ENCODE measurements at places on chromosomes 1 and 21.

DNA sequence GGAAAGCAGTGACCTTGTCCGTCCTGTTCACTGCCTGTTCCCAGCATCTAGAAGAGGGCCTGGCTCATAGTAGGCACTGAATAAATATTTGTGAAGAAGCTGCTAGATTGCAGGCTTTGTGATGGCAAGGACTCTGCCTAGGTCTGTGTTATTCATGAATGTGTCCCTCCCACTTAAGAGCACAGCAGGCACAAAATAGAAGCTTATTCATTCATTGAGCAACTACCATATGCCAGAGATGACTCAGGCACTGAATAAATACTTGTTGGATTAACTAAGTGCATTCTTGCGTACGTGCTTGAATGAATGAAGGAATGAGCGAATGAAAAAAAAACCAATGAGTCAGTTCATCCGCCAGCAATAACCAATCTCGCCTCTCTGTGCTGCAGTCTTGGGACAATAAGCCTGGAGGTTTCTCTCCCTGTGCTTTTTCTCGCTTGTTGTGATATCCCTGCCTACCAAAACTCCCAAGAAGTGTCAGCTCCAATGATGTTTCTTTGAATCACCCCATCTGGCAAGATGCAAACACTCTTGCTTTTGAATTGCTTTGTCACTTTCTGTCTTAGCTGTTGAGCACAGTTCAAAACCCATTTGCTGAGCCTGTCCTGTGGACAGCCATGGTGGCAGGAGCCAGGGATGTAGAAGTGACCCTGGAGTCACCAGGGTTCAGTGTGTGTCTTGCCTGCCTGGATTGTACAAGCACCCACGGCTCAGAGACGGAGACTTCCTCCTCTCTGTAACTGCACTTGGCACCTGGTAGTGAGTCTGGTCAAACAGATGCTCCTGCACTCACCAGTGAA lies 143.9 kb downstream of the KAZN start:
- DNase-seq, result no peak

- DNase-seq, result no peak
Observed at GRCh38 chr1:27869719-27870085, 2.6 kb upstream of the THEMIS2 start.

DNA sequence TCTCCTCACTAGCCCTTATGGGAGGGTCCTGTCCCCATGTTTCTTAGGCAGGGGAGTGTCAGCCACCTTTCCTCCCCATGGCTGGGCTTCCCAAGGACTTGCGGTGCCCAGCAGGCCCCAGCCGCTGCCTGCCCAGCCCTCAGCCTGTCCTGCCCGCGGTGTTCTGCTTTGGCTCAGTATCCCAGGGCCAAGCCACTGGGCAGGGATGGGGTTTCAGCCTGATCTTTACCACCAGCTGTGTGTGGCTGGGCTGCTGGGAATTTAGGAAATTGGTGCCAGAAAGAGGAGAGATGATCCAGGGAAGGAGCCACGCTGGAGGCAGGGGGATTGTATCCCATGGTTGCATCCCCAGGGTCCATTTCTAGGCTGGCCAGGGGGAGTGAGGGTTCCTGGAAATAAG lies 6.9 kb upstream of the IGFN1 start:
- no peak for DNase-seq

DNA sequence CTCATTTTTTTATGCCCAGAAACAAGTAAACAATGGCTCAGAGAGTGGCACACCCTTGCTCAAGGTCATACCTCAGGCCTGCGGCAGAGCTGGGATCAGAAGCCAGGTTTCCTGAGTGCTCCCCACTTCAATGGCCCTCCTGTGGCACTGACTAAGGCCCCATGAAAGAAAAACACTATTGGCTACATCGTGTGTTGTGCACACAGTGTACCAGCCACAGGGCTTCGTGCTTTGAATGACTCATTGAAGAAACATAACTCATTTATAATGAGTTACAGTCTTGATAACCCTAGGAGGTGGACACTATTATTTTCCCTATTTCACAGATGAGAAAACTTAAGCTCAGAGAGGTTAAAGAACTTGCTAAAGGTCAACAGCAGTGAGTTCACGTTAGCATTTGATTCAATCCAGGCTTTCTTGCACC lies 91.2 kb downstream of the TRABD2B start:
- DNase-seq, result no peak

- no peak for DNase-seq
Observed at GRCh38 chr1:104785575-104786187, 1036.0 kb downstream of the AMY1C start.

GRCh38 chr1:56196839-56197238 lies 382.5 kb downstream of the PLPP3 start:
- no peak for DNase-seq

GRCh38 chr1:153071511-153071910 lies at the start of gene SPRR2B:
TSS of gene SPRR2B (minus strand) at chr1:153071611. CDS start at chr1:153070839, 772 bp downstream.
- DNase-seq, result no peak

- no peak for DNase-seq
Observed at GRCh38 chr1:90723590-90724108, 6.5 kb upstream of the BARHL2 start.

DNA sequence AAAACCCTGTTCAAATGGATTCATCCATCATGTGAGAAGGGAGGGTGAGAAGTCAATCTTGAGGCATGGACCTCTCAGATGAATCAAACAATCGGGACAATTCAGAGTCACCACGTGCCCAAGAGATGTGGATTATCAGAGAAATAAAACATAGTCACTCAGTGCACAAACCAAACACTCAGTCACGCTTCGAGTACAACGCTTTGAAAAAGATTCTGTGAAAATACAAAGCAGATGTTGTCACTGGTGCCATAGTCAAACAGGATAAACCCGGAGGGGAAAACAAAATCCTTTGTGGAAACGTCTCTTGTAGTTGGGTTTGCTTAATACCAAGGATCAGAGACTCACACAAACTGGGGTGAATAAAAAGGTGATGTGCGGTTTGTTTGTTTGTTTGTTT lies 188.4 kb downstream of the RRAGC start:
- no peak for DNase-seq

Data from lower leg skin (tissue), 4 donors.